Omental fat pad (tissue), 4 donors: ENCODE measurements at places on chromosomes 6 and 20.

DNA sequence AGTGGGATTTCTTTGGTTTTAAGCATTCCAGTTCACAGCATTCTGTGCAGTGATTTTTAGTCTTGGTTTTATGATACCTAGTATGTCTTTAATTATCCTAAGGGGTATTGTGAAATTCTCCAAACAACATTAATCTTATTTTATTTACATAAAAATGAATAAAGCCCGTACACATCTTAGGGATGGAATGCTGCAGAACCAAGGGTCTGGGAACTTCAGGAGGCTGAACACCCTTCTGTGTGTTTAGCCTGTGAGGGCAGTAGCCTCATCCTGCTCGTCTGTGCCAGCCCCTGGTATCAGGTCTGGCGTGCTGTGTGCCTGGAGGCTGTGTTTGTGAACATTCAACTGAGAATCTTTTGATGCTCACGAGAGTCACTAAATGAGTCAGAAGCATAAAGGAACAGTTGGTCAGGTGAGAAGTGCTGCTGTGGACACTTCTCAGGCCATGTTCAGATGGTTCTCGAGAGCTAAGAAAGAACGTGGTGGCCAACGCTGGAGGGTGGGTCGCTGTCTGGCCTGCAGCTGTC lies 25.2 kb upstream of the C20orf204 start:
- DNase-seq = no peak

GRCh38 chr6:24742216-24742738 lies 23.3 kb upstream of the C6orf62 start:
- DNase-seq = no peak

DNA sequence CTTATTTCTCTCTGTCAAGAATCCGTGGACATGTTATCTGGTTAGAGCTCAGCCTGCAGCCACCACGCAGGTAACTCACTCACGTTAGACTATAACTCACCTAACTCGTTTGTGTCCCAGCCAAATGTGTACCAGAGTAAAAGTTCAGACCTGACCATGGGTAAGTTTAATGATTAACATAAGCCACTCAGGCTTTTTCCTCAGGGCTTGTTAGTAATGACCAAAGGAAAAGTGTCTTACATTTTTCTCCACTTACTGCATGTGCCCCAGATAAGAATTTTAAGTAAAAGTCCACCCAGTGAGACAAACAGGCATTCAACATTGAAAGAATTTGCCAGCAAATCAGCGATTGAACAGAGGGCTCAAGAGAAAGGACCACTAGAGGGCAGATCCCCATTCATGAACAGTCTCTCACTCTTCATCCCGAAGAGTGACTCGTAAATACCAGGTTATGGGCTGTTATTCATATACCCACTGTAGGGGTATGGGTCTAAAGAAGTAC lies at the start of gene PKHD1:
TSS of gene PKHD1 (minus strand) at position 116 of the 502 bp plus-strand sequence. CDS start 2,680 bp downstream, outside the sequence.
- DNase-seq = no peak

DNA sequence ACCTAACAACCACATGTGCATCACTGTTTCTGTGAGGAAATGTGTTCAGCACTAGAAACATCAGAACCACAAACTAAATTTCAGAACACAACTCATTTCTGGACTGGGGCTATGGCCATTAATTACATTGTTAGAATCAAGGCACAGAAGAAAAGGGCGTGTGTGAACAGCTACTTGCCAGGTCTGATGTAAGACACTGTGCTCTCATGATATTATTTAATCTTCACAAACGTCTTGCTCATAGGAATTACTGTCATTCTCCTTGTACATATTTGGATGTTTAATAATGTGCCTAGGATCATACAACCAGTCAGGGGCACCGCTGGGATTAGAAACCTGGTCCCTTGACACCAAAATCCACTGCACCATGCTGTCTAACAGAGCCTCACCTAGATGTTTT lies 14.8 kb downstream of the ADGRF1 start:
- DNase-seq = no peak

GRCh38 chr6:12645941-12646340 lies 70.6 kb upstream of the PHACTR1 start:
- no peak for DNase-seq

DNA sequence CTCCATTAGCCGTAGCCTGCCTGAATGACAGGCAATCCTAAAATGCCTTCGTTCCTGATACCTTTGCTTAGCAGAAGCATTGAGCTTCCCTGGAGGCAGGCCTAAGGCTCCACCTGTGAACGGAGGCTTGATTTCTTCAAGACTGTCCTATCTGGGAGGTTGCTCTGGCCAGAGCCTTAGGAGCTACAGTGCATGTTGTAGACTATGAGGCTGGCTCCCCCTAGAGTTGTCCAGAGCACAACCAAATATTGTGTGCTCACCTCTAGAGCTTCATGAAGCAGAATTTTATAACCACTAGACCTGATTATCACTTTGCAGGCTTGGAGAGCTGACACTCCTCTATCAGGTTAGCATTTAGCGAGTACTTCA lies 217.8 kb downstream of the MAFB start:
- DNase-seq = no peak
